ENCODE measurements at places on chromosomes 3 and 15.

GRCh38 chr3:69110941-69111546, 11.4 kb downstream of the LMOD3 start:
- no peak for DNase-seq

GRCh38 chr3:31503456-31503855, 29.3 kb upstream of the STT3B start:
- DNase-seq, result no peak

DNA sequence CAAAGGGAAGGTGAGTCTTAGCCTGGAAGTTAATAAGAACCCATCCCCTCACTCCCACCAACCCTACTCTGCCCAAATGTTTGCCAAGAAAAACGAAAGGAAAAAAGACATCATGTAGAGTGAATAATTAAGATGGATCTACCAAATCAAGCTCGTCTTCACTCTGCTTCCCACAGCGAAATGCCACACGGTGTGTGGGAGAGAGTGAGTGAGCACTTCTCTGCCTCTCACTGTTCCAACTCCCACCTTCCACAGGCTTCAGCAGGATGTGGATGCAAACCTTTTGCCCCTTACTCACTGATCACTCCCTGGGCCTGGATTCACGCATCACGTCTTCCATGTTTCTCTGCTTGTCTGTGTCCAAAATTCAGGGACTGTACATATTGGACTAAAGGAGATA, 85.4 kb downstream of the WDR76 start:
- DNase-seq, result no peak

- DNase-seq, result no peak
These were observed 8.6 kb downstream of the ZNF445 start for GRCh38 chr3:44468572-44469520.

DNA sequence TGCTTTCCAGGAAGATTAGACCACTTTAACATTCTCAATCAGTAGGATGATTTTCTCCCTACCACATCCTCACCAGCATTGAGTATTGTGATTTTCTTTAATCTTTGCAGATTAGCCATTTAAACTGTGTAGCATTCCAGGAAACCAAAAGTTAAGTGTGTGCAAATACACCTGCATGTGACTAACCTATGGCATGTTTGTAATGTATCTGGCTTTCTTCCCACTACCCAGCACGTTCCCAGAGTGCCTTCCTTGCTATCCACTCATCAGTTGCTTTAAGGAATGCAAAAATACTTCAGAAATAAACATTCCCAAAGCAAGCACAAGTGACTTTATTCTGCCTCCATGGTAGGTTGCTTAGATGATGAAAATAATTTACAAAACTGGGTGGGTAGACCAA, 74.2 kb downstream of the ATG7 start:
- DNase-seq, result no peak

DNA sequence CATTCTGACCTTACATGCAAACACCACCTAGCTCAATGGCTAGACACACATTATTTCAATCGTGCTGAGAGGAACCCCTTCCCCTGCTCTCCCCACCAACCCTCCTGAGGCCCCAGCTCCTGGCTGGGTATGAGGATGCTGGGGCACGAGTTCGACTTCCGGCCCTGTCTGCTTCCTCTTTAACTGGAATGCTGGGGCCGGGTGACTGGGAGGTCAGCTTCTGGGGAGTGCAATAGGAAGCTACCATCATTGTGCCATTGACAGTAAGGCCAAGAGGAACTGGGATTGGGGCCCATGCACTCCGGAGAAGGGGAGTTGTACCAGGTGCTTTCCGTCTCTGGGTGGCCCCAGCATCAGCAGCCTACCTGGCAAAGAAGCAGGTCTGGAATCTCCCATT, 15.6 kb upstream of the TLE3 start:
- no peak for DNase-seq

GRCh38 chr3:10550705-10551104, 45.3 kb upstream of the ATP2B2 start:
- no peak for DNase-seq

DNA sequence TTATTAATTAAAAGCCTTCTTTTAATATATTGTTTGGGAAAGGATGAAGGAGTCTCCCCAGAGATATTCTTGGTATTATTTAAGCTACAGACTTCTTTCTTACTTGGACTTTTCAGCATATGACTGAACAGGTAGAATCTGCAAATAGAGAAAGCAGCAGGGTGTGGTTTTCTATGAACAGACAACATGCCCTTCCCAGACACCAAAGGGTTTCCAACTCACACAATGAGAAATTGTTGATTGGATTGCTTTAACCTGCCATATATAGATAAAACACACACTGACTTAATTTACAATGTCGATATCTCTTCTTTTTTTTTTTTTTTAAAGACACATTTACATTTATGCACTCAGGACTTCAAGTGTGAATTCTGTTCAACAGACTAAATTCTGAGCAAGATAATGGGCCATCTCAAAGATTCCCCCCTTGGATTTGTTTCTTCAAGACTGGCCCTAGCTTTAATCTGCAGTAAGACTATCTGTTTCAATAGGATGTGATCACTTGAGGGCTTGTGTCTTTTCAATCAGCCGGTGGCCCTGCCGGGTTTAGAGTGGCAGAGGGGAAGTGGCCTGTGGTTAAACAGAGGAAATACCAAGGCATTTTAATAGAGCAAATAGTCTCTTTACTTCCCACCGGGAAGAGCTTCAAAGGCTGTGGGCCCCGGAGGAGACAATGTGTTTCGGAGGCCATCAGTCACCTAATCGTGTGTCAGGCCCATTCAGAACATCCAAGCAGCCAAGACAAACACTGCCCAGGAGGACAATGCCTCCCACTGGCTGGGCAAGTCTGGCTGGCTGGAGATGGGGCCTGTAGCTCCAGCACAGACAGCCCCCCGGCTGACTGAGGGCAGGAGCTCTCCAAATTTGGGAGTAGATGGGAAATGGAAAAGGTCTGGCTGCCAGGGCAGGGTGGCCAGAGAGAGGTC, 6.1 kb downstream of the IL17RD start:
- no peak for DNase-seq

DNA sequence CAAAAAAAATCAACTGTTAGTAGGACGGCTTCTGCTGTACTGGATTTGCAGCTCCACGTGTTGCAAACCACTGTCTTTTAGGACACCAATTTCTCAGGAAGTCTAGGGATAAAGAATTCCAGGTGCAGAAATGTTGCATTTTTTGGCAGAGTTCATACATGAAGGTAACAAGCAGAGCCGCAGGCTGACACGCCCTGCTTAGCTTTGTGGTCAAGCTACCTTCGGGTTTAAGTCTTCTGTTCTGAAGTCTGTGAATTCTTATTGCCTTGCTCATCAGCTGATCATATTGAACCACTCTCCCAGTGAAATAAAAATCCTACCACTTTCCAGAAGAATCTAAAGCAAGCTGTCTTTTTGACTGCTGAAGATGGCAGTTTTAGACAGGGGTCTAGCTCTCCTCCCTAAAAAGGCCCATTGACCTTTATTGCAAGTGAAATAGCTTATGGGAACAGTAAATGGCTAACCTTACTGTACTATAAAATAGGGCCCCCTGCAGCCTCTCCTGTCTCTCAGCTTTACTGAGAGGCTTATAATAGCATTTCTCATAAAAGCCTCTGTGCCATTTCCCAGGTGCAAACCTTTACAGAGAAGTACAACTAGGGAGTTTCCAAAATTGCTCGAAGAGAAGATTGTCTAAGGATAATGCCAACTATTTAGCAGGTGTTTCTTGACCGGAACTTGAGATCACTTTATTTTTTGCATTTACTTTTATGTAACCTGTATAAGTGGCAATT, 262.2 kb upstream of the IL12A start:
- DNase-seq, result peak; percentile 69
